ENCODE measurements at places on chromosomes 2 and 18.

DNA sequence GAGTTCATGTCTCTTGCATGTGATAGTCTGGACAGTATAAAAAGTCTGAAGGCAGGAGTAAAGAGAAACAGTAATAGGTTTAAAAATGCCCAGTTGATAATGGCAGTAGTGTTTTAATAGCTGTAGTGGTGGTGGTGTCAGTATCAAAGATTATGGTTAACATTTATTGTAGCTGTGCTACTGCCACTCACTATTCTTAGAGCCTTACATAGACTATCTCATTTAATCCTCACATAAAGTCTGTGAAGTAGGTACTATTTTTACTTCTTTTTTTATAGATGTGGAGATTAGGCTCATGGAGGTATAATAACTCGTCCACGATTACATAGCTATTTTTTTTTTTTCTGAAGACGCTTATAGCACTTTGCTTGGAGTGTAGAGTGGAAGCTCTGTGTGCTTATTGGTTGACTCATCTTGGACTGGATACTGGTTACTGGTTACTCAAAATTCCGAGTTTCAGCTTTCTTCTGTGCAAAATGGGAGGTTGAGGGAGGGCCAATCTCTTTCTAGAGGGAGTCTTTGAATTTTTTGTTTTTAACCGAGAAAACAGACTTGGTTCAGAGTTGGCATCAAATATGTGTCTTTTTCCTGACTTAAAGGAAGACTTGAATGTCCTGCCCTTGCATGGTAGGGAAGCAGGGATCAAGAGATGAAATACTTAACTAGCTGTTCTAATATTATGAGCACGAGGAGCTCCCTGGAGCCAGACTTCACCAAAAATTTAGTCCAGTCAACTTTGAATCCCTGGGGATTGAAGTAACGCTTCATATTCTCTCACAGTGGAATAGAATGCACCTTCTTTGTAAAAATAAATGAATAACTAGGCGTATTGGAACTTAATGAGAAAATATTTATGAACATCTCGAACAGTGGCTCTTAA lies 27.1 kb downstream of the CERS6 start:
- DNase-seq = no peak

GRCh38 chr2:64939332-64939917 lies 49.8 kb upstream of the SLC1A4 start:
- DNase-seq = no peak

DNA sequence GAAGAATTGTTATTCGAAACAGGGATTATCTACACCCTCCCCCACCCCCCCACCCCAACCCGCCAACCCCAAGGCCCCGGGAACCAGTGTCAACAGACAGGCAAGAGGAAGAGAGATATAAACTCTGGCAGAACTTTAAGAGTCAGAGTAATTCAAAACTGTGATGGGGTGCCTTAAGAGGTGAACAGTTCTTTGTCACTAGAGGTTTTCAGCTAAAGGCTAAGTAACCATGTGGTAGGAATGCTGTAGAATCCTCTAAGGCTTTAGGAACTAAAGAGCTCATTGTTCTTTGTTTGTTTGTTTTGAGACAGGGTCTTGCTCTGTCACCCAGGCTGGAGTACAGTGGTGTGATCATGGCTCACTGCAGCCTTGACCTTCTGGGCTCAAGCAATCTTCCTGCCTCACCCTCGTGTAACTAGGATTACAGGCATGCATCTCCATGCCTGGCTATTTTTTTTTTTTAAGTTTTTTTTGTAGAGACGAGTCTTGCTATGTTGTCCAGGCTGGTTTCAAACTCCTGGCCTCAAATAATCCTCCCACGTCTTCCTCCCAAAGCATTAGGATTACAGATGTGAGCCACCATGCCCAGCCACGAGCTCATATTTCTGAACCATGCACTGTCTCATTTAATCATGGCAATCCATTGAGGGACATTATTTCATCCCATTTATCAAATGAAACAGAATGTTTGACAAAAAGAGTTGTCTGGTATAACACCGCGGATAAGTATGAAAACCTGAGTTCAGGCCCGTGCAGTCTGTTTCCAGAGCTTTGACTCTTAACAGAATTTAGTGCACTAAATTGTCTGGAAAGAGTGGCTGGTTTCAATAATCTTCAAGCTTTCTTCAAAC lies 20.8 kb upstream of the TMEM17 start:
- DNase-seq = no peak

- DNase-seq = no peak
These were observed 58.3 kb downstream of the BCL11A start for GRCh38 chr2:60495041-60495625.

GRCh38 chr2:218145124-218145523 lies 19.3 kb downstream of the CXCR2 start:
- no peak for DNase-seq
